Fibroblast of skin of abdomen (primary cell): ENCODE measurements at places on chromosomes 1 and 21.

GRCh38 chr1:197341626-197342025, 73.6 kb downstream of the CRB1 start:
- no peak for DNase-seq

DNA sequence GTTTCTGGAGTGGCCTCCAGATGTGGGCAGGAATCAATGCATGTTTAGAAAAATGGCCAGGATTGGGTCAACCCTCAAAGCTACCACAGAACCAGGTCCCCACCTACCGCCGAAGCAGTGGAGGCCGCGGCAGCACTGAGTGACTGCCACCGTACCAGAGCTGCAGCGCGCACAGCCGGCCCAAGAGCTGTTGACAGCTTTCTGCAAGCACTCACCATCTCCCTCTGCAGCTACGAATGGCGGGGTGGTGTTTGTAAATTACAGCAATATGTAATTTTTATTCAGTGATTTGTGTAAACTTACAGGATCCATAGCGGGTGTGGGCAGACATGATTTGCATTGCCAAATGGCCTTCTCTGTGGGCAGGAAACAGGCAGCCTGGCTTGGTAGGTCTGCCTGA, 96.4 kb downstream of the CAMK2N1 start:
- DNase-seq = no peak

DNA sequence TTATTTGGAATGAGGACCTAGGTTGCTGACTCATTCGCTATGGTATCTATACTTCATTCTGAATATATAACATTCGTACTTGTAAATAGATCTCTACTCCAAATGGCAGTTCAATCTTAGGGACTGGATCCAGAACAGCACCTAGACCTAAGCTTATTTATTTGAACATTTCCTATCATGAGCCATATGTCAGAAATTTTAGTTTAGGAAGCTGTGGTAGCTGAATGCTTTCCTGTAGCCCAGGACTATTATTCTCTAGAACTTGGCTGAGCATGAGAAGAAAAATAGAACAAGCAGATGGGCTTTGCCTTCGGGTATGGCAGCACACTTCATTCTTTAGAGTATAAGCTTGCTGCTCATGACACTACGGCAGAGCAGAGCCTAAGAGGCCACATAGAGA, 1114.4 kb upstream of the B3GALT2 start:
- DNase-seq = no peak

GRCh38 chr21:14850394-14850793, 214.4 kb downstream of the NRIP1 start:
- DNase-seq = peak; percentile 79
